ENCODE measurements at places on chromosomes 5 and 9. TPM values are rescaled to one million over a fixed set of nuclear protein-coding genes. Genes with fewer than 3 reads are reported as not detected.

DNA sequence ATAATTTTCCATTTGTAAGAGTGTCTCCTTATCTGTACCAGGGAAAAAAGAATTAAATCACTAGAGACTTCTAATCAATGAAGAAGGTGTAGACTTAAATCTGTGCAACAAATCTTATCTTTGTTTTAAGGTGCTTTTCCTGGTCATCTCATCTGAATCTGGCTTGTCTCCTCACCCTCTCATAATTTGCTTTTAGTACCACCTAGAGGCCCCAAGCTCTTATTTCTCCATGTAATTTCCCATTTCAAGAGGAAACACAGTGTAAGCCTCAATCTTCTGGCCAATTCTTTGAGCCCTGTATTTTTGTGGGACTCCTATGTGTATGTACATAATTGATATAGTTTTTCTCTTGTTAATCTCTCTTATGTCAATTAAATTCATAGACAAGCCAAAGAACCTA is 1975.3 kb upstream of the CDH6 start:
- H3K4me1 ChIP-seq, result no peaks in the 10 kb centered on the region
- no peaks in the 10 kb centered on the region for H3K36me3 ChIP-seq
- H3K27ac ChIP-seq, result no peak overlapping the region

GRCh38 chr9:78038620-78039300 is 7.1 kb upstream of the GNAQ start:
- H3K27me3 ChIP-seq, result no peaks in the 10 kb centered on the region
- H3K36me3 ChIP-seq, result no peaks in the 10 kb centered on the region
- no peak overlapping the region for H3K4me3 ChIP-seq
- no peak for DNase-seq
- H3K4me1 ChIP-seq, result peaks cover 3% of the 10 kb centered on the region
- no peak overlapping the region for H3K27ac ChIP-seq

The SLC6A7 gene
- not detected for total RNA-seq

The RIMOC1 gene
- total RNA-seq, result 16.2 TPM

The MYMK gene
- total RNA-seq, result not detected

GRCh38 chr9:1591310-1591709 is 423.8 kb upstream of the SMARCA2 start:
- no peaks in the 10 kb centered on the region for H3K36me3 ChIP-seq
- H3K27me3 ChIP-seq, result no peaks in the 10 kb centered on the region
- H3K4me3 ChIP-seq, result no peak overlapping the region
- no peak for DNase-seq
- H3K4me1 ChIP-seq, result no peaks in the 10 kb centered on the region
- H3K27ac ChIP-seq, result no peak overlapping the region

The COL23A1 gene
- not detected for total RNA-seq

Measured in fibroblast of lung (primary cell).